ENCODE measurements at places on chromosomes 13 and 19. TPM values are rescaled to one million over a fixed set of nuclear protein-coding genes. Genes with fewer than 3 reads are reported as not detected.

DNA sequence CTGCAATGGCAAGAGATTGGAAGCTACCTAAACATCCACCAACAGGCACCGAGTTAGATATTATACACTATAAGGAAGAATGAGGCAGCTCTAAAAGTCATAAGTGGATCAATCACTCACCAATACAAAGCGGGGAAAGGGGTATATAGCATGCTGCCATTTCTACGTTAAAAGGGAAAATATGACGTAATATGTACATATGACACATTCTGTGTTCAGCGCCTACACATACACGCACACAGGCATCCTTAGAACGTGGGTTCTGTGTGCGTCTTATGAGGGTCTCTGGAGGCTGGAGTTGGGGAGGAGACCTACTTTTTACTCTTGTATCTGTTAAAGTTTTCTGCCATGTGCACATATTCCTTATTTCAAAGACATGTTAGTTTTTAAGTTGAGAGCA lies 5.9 kb downstream of the IL17D start:
- no peak for DNase-seq

- no peak for DNase-seq
These were observed 36.7 kb downstream of the LNX2 start for GRCh38 chr13:27583645-27584044.

GRCh38 chr19:29622166-29623070 lies 16.3 kb downstream of the POP4 start:
- DNase-seq, result no peak

Gene N4BP2L1
- total RNA-seq, result 14.1 TPM

GRCh38 chr19:48985711-48986110 lies 7.4 kb downstream of the GYS1 start:
- DNase-seq, result no peak

Gene CEACAM3
- 2.5 TPM for total RNA-seq

Gene SIGLEC12
- total RNA-seq, result 1.5 TPM

Gene IQCN
- total RNA-seq, result 10.6 TPM
